Activated gamma-delta T cell treated with Interleukin-2 at 50 U/mL for 16 hours (primary cell): ENCODE measurements at places on chromosomes 3 and 15.
A peak's percentile ranks its signal among the peaks of the same experiment; 100 is the strongest.

- no peak for DNase-seq
Observed at GRCh38 chr3:99191186-99191585, 289.7 kb upstream of the DCBLD2 start.

DNA sequence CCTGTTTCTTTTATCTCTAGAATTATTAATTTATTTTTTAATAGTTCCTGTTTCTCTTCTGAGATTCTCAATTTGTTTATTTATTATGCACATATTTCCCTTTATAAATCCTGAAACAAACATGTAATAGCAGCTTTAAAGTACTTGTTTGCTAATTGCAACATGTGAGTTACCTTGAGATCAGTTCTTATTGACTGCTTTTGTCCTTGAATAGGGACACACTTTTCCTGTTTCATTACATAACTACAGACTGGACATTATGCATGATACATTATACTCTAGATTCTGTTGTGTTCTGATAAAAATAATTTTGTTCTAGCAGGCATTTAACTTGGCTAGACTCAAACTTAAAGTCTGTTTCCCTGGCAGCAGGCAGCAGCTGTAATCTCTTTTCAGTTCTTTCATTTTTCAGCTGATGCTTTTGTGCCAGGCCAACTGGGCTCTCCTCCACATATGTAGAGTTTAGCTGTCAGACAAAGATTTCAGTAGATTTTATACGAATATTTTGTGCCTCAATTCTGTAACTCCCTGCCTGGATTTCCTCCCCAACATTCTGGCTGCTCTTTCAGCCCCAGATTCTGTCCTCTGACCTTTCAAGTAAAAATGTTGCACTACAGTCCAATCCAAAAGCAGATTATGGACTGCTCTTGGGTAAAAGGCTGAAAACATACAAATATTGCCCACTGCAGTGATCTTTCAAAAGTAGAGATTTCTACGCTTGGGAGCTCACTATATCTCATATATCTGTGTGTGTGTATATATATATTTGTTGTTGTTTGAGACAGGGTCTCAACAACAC is 41.9 kb downstream of the PCOLCE2 start:
- DNase-seq: no peak

GRCh38 chr3:141044695-141045641 is 6.2 kb upstream of the SPSB4 start:
- DNase-seq: no peak

DNA sequence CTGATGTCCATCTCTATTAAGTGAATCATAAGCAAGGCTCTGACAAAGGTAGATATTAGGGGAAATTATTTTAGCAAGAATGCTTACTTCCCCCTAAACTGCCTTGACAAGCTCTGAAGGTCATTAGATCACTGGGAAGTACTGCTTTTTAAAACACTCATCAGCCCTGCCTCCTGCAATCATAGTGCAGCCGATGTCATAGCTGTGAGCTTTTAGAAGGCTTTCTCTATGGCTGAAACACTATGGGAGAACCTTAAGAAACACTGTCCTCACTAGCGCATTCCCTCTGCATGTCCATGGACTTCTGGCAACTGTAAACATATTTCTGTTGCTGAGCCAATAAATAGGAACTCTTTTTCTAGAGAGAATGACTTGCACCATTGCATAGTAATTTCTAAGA is 38.7 kb upstream of the PTPRG start:
- DNase-seq: no peak

DNA sequence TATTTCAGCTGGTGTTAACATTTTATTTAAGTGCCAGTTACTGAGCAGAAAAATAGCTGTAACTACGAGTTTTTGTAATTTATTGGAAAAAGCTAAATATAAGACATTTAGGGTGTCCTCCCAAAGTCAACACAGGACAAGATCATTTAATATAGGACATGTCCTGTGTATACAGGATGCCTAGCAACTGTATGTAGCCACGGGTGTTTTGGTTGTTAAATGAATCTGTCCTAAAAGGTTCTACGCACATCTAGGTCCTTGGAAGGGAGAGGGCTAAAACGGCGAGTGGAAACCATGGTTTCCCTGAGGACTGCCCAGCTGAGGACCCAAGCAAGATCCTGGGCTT is 565 bp upstream of the ZNF621 start:
- DNase-seq: no peak

GRCh38 chr15:76809412-76810103 is 95.6 kb downstream of the SCAPER start:
- DNase-seq: no peak

- DNase-seq: peak; percentile 42
Observed at GRCh38 chr15:85504749-85505676, 124.6 kb downstream of the AKAP13 start.

GRCh38 chr3:122409446-122409845 is 6.4 kb downstream of the WDR5B start:
- no peak for DNase-seq

DNA sequence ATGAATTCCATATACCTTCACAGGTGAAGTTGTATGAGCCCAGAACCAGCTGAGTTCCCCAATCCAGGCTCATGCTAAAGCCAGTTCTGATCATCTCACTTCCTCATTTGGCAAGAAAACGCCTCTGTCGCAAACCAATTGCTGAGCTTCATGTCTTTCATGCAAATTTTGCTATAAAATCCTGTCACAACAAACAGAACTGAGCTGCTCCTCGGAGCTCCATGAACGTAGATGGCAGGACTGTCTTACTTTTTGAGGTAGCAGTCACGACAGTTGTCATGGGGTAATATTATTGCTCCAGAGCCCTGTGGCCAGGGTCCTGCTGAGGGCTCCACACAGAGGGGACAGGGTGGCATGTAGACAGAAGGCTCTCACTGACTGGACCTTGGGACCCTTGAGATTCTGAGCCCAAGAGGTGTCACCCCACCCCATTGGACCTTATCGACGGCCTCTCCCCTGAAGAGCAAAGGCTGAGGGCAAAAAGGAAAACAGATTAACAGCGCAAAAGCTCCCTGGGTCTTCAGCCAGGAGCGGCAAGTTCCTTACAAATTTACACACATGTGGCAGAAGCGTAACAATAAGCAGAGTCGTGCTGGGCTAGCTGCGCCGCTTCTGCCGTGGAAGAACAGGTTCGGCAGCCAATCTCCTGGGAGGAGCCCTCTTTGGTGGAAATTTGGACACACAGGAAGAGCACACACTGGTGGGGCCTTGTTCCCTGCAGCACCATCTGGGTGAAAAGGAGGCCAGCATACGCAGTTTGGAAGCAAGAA is 249.2 kb downstream of the OPA1 start:
- DNase-seq: no peak

DNA sequence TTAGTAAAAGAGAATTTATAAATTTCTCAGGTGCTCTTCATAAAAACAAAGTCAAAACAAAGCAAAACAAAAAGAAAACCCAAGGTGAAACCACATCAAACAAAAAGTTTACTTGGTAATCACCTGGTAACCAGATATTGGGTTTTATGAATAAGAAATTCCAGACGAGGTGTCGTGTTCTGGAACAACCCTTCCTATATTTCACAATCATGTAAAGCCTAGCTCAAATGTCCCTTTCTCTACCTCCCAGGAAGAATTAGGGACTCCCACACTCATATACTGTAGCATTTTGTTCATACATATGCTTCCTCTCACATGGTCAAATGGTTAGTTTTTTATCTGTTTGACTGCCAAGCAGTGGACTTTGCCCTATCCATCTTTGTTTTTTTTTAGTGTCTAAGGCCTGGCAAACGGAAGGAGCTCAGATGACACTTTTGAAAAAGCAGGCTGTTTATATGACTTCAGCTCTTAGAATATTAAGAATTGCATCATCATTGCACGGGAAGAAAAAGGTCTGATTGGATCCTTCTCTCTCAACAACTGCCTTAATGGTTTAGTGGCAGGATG is 326.7 kb upstream of the TBL1XR1 start:
- DNase-seq: no peak

DNA sequence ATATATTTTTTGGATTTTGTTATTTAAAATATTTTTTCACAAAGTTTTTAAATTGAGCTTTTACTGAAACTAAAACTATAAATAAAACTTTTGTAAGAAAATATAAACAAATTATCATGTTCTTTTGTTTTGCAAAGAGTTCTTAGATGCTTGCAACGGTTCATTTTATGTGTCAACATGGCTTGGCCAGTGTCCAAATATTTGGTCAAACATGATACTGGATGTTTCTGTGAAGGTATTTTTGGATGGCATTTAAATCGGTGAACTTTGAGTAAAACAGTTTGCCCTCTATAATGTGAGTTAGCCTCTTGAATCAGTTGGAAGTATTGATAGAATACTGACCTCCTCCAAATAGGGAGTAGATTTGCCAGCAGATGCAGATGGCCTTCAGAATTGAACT is 612.6 kb upstream of the NECTIN3 start:
- no peak for DNase-seq

DNA sequence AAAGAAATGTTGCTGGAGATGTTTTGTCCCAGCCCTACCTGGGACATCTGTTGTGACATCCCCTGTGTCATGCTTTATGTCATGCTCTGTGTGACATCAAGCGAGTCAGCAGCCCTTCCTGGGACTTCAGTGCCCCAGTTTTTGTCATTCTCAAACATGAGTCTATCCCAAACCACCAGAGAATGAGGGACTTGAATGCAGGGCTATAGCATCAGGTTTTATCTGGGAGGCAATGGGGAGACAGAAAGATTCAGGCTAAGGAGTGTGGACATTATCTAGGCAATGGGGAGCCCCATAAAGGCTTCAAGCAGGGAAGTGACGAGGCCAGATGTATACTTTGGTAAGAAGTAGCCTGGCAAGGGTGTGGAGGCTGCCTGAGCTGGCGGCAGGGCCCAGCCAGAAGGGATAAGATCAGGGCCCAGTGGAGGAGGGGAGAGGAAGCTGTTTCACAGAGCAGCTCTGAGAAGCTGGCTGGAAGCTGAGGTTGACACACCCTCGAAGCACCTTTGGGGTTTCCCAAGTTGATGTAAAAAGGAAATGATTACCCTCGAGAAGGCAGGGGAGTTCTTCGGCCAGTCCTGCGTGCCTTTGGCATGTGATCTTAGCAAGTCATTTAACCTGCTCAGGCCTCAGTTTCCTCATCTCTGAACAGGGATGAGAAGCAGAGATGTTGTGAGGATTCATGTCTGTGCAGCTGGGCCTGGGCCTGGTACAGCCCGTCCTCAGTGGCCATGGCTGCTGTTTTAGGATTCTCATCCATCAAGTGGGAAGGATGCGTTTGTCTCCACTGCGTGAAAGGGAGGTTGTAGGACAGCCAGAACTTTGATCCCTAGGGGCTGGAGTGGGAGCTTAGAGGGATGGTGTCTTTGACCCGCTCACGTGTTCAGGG is 34.3 kb downstream of the IRAK2 start:
- DNase-seq: peak; percentile 60

GRCh38 chr15:82951472-82952157 is 905 bp downstream of the HOMER2 start:
- DNase-seq: no peak

DNA sequence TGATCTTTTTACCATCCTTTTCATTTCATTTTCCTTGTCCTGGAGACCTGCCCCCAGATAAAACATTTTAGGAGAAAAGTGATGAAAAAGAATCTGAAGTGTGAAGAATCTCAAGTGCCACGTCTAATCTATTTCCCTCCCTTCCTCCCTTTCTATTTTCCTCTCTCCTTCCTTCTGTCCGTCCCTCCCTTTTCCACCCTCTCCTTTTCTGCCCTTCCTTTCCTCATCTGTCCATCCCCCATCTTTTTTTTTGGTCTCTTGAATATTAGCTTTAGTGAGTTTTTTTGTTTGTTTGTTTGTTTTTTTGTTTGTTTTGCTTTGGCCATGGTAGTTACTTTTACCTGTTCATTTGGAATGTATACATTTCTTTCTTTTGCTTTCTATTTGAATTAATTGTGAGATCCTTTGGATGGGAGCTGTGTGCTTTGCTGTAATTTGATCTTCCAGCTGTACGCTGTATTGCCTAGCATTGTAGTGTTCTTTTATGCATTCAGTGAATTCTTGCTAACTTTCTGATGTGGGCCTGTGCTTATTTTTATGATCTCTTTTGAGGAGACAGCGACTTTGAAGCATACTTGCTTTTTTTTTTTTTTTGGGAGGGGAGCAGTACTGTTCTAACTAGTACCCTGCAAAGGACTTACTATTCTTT is 19.2 kb downstream of the CDIN1 start:
- no peak for DNase-seq

DNA sequence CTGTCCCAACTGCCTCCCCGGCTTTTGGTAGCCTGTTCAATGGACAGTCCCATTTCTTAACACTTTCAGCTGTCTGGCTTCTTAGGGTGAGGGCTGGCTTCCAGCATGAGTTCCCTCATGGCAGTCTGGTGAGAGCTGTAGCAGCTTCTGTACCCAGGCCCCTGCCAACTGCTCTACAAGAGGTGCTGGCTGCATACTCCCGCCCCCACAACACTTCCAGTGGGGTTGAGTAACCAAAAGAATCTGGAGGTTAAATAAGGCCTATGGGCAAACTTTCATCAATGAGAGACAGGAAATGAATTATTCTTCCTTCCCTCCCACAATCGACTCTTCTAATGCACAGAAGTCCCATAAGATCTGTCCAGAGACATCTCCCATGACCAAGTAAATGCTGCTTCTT is 145.0 kb downstream of the NEK10 start:
- no peak for DNase-seq
